ENCODE measurements at places on chromosomes 4 and X. TPM values are rescaled to one million over a fixed set of nuclear protein-coding genes. Genes with fewer than 3 reads are reported as not detected.

DNA sequence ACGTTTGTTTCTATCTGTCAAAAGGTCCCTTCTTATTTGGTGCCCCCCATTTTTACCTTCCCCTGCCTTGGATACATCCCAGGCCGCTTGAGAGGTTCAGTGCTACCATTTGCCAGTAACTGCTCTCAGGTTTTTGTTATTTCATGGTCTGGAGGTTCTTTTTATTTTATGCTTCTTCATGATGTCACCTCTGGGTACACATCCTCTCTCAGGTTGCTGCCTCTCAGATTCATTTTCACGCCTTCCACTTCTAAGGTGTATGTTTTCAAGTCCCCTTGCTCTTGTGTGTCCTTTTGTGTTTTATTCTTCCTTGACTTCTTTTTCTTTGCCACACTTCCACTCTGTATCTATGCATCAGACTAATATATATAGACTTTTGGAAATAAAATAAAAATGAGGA, 640.1 kb upstream of the AADAT start:
- DNase-seq: no peak

DNA sequence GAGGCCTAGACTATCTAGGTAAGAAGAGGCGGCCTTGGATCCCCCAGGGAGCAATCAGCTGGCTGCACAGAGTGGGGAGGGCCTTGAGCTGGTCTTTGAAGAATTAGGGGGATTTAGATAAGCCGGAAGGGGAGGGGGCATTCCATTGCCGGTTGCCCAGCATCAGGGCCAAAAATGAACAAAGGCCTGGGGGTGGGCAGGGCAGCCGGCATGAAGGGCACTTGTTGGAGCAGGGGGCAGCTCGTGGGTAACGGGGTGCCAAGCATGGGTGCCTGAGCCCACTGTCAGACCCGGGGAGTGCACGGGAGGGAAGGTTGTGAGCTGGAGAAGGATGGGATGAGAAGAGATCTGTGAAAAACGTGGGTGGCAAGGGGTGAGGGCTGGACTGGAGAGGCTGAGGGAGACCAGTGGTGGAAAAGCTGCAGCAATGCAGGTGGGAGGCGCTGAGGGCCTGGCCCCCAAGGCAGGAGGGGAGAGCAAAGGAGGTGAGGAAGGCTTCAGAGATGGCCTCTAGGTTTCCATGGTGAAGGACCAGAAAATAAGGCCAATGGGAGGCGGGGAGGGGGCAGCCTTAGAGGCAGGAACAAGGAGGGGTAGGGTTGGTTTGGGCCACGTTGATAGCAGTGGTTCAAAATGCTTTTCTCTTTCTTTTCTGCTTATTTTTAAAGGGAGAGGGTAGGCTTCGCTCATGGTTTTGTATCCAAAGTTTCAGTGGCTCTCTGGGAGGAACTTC, 8.6 kb downstream of the KLF3 start:
- DNase-seq: no peak

GRCh38 chrX:148933881-148934280, 433.5 kb downstream of the AFF2 start:
- DNase-seq: no peak

DNA sequence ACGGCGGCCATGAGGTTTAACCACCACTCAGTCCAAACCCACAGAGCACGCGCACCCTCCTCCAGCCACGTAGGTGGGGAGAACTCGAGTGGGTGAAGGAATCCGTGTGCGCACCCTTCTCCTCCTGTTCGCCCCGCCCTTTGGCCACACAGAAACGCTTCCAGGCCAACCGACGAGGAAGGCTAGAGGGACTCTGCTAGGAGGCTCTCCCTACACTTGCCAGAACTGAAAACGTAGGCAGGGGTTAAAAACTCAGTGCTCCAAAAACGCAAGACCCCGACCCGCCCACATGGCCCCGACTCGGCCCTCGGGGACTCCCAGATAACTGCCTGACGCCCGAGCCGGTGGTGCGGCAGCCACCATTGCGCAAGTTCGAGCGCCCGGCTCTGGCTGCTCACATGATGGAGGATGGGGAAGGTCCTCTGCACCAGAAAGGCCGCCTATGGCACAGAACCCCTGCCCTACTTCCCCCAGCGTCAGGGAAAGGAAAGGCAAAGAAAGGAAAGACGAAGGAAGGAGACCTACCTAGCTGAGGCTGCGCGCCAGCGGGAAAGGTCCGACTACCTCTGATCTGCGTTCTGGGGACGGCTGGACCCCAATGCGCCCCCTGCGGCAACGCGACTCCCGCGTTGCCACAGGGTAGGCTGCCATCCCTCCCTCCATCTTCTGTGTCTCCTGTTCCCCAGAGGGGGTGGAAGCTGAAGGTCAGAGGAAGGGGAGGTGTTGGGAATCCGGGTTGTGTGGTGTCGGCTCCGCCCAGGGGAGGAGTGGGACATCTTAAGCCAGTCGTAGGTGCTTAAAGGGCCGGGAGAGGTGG, 201.9 kb upstream of the AGTR2 start:
- DNase-seq: peak; percentile 71

DNA sequence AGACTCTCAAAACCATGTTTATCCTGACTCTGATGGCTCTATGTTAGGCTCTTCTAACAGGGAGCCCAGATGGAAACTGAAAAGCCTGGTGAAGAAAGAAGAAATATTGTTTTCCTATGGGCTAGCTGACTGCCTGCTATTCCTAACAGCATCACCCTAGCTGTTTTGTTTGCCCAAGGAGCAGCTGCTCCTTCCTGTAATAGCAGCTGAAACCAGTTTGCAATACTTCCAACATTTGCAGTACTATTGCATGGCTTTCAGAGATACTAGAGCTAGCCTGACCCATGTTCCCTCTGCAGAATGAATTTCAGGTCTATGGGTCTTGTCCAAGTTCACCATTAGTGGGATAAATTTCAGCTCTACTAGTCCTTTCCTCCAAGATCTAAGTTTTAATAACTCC, 495.2 kb downstream of the INPP4B start:
- DNase-seq: no peak

DNA sequence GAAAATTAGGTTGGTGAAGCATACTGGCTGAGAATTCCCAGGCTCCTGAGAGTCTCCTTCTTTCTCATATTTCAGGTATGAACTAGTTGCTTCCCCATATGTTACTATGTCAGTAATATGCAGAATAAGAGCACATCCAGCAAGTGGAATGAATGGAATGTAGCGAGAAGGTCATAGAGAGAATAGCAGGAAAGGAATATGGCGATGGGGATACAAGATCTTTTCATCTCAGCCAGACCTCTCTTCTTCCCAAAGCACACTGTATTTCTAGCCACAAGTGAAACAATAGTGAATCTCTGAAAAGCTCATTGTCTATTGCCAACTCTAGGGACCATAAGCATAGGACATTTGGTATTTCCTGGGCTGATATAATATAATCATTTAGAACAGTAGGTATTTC, 54.6 kb upstream of the MMAA start:
- no peak for DNase-seq

DNA sequence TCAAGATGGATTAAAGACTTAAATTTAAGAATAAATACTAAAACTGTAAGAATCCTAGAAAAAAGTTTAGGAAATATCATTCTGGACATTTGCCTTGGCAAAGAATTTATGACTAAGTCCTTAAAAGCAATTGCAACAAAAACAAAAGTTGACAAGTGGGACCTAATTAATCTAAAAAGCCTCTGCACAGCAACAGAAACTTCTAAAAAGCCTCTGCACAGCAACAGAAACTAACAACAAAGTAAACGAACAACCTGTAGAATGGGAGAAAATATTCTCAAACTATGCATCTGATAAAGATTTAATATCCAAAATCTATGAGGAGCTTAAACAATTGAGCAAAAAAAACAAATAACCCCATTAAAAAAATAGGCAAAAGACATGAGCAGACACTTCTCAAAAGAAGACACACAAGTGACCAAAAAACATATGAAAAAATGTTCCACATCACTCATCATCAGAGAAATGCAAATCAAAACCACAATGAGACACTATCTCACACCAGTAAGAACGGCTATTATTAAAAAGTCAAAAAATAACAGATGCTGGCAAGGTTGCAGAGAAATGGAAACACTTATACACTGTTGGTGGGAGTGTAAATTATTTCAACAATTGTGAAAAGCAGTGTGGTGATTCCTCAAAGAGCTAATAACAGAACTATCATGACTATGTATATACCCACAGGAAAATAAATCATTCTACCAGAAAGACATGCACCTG, 5.5 kb upstream of the OPRPN start:
- no peak for DNase-seq

- no peak for DNase-seq
Measured at GRCh38 chr4:102824398-102824797, 3.0 kb downstream of the UBE2D3 start.

- DNase-seq: no peak
Measured at GRCh38 chrX:39854772-39855747, 242.7 kb downstream of the BCOR start.

DNA sequence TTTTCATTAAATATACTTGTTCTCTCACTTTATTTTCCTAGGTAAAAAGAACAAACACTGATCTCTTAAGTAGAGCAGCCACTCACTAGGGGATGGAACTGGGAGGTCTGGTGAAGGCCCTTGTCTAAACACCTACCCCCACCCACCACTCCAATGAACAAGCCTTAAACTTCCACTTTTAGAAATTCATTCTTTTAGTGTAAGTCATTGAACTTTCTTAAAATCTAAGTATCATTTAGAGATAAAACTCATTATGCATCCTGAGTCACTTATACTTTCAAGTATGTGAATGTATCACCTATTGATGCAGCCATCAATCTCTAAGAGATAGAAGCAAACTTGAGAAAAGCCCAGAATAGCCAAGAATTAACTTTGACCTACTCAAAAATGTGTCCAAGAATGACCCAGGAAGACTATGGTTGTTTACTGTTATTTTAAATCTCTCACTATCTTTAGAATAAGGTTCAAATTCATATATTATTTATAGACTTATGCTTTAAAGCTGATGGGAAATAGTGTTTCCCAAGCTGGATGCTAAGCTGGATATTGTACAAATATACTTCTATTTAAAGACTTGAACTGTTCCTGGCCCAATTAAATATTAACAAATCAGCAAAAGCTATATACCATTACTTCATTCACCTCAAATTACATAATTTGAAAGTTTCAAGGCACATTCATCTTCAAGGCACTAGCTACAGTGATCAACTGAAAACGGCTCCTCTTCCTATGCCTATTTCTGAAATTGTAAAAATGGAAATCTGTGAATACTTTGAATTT, 49.5 kb downstream of the CAMK2D start:
- DNase-seq: no peak

GRCh38 chr4:122458625-122459024, 2.1 kb upstream of the IL2 start:
- no peak for DNase-seq

DNA sequence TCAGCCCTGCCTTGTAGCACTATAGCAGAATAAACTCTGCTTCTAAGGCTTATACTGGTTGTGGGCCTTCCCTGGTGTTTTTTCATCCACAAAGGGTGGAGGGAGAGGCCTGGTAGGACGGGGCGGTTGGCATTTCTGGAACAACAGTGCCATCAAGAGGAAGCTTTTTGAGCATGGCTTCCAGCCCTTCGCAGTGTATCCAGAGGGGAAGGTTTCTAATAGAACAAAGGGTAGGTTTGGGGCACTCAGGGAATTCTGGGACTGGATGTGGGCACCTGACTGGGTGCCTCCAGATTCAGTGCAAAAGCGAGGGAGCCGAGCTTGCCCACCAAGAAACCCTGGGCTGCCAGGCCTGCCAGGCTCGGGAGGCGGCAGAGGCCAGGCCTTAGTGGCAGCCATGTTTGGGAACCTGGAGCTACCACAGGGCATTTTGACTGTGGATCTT, 229.6 kb upstream of the AGTR2 start:
- DNase-seq: peak; percentile 70

DNA sequence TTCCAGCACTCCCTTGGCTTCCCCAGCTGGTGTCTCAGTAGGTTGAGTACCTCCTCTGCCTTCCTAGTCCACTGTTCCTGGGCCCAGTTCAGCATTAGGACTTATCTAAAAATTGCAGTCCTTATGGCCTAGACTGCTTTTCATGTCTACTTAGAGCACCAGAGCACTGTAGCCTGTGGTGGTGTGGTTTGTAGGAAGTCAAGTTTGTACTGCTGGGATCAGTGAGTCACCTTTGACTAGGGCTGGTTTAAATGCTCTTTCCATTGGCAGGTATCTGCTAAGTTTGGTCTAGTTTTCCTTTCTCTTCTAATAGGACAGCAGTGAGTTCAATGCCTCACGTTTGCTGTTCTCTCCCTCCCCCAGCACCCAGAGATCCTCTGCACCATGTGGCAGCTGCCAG, 233.6 kb upstream of the WDFY3 start:
- no peak for DNase-seq

DNA sequence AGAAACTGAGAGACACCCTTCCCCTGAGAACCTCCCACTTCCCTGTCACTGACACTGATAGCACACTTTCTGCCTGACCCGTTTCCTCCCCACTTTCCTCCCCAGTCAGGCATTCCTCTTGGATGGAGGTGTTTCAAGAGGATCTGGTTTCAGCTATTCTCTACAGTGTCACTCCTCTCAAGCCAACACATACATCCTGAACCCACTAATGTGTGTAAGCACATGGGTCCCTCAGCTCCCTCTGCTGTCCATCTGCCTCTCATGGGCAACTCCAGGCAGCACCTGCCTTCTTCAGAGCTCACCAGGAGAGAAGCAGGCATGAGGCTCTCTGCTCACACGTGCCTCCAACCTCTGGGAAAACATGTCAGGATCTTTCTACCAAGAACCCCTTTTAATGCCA, 207.6 kb downstream of the NAF1 start:
- no peak for DNase-seq

- no peak for DNase-seq
Measured at GRCh38 chrX:75968293-75968692, 183.2 kb upstream of the MAGEE2 start.

DNA sequence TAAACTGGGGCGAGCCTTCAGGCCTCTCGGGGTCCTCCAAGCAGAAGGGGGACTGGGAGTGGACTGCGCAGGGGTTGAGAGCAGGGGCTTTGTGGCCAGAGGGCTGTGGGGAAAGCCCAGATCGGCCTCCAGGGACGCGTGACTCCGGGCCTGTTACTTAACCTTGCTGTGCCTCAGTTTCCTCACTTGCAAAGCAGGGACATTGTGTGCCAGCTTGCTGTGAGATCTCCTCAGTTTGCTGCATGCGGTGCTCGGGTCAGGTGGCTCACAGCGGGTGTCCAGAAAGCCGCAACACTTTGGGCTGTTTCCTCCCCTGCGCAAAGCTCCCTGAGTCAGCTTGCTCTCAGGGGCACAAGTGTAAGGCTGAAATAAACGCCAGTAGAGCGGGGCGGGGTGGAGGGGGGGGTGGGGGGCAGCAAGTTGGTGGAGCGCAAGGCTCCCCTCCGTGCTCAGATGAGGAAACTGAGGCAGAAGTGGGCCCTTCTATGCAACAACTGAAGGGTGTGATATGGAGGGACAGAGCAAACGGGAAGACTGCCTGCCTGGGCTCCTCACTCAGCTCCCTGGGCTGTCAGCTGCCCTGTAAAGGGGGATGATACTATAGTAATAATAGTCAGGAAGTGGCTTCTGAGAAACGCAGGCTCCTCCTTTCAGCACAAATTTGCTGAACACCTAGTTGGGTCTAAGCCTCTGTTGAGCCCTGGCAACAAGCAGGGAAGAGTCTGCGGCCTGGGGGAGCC, 101.0 kb downstream of the HMX1 start:
- DNase-seq: peak; percentile 0

Gene CHRNA9
- not detected for total RNA-seq

Gene AREG
- total RNA-seq: 22.8 TPM

Gene PNMA6A
- 2.1 TPM for total RNA-seq

Gene ADGRG2
- total RNA-seq: 2.2 TPM

Gene FAM9B
- not detected for total RNA-seq

Gene FMR1NB
- total RNA-seq: not detected

Gene SPARCL1
- 435 TPM for total RNA-seq

Gene CFAP47
- not detected for total RNA-seq
